ENCODE measurements at places on chromosomes 3 and 15.

- DNase-seq: no peak
Observed at GRCh38 chr15:41499109-41499851, 5.6 kb downstream of the ITPKA start.

DNA sequence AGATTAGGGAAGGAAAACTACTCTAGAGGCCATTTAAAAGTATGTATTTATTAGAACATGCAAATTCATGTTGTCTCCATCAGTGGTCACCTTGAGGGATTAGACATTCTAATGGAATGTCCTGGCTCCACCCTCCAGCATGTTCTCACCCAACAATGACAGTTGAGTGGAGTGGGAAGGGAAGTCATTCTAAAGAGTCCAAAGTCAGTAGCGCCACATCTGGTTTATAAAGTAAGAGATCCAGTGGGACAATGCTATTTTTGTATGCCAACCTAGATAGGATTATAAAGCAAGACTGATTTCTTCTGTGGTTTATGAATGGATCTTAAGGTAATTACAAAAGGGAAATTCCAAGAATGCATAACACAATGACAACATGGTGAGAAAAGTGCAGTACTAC lies 33.3 kb downstream of the SLC24A1 start:
- DNase-seq: no peak

- DNase-seq: no peak
Observed at GRCh38 chr15:101522621-101523559, 33.4 kb upstream of the PCSK6 start.

DNA sequence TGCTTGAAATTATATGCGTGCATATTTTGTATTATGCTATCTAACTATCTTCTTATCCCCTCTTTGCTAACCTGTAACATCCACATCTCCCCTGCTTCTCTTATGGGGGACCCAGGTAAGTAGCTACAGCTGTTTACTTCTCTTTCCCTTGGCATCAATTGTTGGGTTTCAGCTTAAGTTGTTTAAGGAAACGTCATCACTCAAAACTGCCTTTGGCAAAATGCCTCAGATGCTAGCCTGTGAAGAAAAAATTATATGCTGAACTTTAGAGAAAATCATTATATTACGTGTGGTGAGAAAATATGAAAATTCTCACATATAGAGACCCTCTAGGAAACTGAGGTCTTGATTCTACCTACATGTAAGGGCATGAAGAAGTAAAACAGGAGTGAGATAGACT lies 447.0 kb upstream of the NECTIN3 start:
- no peak for DNase-seq

- DNase-seq: no peak
Observed at GRCh38 chr3:191476066-191476772, 15.3 kb downstream of the PYDC2 start.

- DNase-seq: no peak
Observed at GRCh38 chr3:88219138-88219792, 69.5 kb downstream of the C3orf38 start.
